ENCODE measurements at places on chromosomes 16 and 17.

DNA sequence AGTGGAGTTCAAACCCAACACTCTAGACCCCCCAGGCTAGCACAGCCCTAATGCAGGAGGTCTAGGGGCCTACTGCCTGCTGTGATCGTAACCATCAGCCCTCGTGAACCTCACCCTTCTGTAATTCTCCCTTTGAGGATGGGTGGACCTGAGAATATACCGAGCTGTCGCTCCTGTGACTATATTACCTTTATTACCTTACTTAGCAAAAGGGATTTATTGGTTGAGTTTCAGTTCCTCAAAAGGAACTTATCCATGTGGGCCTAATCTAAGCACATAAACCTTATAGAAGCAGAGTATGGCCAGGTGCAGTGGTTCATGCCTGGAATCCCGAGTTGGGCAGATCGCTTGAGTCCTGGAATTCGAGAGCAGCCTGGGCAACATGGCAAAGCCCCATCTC lies 19.2 kb upstream of the EMP2 start:
- DNase-seq: no peak

- DNase-seq: no peak
Observed at GRCh38 chr16:30399435-30400186, 4.4 kb downstream of the ZNF48 start.

- DNase-seq: no peak
Observed at GRCh38 chr16:73122604-73123391, 74.9 kb upstream of the ZFHX3 start.

DNA sequence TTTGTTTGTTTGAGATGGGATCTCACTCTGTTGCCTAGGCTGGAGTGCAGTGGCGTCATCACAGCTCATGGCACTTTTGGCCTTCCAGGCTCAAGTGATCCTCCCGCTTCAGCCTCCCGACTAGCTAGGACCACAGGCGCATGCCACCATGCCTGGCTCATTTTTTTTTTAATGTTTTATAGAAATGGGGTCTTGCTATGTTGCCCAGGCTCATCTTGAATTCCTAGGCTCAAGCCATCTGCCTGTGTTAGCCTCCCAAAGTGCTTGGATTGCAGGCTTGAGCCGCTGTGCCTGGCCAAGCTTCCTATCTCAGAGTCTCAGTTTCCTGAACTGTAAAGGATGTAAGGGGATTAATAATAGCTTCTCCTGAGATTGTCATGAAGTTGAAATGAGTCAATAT lies 8.0 kb downstream of the SBK1 start:
- no peak for DNase-seq

DNA sequence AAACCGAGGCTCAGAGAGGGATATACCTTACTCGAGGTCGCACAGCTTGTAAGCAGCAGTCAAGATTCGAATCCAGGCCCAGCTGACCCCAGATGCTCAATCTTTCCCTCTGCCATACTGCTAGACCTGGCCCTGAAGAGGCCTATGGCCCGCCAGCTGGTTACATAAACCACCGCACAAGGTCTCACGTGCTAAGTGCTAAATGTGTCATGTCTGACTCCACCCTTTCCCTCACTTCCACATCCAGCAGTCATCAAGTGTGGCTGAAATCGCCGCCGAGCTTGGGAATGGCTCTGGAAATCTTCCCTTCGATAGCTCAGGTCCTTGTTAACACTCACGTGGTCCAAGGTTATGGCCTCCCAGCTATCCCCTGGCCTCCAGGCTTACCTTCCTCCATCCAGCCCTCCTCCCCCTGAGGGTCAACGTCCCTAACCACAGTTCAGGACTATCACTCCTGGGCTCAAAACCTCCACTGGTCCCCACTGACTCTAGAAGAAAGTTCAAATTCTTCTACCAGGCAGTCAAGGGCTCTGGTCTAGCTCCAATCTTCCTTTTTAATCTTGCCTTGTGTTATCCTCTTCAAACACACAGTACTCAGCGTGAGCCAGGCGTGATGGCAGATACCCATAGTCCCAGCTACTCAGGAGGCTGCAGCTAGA lies 3.5 kb downstream of the ZBTB4 start:
- no peak for DNase-seq

GRCh38 chr17:17538417-17539391 lies 42.5 kb upstream of the RASD1 start:
- no peak for DNase-seq

Data from GM10248 (cell line).